ENCODE measurements at places on chromosomes 3 and 15.

DNA sequence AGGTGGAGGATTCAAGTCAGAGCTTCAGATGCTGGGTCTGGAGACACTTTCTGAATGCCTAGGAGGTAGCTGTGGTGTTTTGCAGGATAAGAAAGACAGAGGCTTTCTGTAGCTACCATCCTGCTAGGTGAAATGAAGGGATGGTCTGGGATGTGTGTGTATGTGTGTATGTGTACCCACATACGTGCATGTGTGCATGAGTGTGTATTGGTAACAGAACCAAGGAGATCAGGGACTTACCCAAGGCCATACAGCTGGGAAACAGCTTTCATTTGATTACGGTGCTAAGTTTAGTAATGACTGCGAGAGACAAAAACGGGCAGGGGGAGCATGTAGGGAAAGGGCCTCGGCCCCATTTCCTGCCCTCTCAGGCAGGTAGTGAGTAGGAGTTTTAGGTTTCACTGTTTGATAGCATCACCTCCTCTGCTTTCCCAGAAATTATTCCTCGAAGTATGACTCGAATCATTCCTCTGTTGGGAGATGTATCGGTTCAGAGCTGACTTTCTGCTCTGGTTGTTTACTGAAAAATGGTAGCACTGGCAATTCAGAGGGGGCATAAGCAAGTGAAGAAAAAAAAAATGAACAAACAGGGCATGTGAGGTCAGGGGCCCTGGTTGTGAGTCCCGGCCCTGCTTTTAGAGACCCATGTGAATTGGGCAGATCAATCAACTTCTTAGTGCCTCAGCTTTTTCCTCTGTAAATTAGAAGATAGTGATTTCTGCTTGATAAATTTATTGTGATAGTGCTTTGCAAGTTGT lies 130.7 kb downstream of the LPP start:
- no peak for DNase-seq

DNA sequence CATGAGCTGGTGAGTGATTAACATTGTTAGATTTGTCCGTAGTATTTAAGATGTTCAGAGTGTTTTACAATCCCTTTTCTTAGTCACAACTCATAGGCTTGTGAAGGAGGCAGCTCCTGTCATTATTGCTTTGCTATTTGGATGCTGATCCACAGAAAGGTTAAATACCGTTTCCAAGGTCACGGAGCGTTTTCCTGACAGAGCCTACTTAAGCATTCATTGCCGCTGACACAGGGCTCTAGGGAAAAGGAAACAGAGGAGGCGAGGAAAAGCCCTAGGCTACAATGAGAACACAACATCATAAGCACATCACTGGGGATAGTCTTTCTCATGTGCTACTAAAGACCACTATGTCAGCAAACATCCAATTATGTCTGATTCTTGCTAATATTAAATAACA lies 38.5 kb upstream of the CPB1 start:
- peak; percentile 90 for DNase-seq

- DNase-seq: peak; percentile 76
Measured at GRCh38 chr15:41557673-41558399, 1.2 kb upstream of the TYRO3 start.

DNA sequence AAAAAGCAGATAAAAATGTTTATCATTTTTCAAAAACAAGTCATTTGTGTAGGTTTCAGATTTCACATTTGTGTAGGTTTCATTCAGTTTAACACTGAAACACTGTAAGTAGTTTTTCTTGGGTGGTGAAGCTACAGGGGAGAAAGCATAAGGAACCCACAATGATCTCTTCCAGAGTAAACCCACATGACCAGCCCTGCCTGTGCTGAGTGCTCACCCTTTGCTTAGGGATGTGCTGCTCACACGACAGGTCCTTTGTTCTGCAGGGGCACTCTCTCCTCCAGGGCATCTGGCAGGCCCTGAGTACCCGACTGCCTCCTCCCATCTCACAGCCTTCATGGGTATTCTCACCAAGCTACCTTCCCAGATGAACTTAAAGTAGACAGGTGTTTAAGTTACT lies 28.9 kb downstream of the ZXDC start:
- no peak for DNase-seq

GRCh38 chr3:150740733-150741496 lies 22.1 kb downstream of the SIAH2 start:
- no peak for DNase-seq

DNA sequence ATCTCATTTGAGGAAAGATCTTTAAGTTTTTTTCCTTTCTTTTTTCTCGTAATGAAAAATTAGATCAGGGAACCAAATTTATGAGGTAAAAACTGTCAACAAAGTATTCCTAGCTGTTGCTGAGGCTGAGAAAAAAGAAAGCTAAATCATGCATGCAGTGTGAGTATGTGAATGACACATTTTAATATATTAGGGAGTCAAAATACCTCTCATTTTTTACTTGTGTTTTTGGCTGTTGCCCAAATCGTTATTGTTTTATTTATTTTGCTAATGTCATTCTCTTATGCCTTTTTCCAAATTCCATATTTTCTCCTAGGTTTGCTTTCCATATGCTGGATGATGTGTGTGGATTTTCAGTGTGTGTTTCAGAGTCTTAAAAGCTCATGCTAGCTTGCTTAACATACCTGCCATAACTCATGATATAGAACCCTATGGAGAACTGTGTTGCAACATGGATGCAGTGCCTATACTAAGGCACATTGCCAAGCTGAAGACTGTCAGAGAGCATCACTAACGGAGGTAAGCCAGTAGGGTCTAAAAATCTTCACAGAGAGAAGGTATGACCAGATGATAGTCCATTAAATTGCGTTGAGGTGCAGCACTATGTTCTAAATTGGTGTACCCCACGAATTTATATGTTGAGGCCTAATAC lies 629.5 kb upstream of the KCNMB2 start:
- DNase-seq: peak; percentile 62

- DNase-seq: peak; percentile 17
Measured at GRCh38 chr3:21894459-21895340, 143.7 kb upstream of the ZNF385D start.

- DNase-seq: no peak
Measured at GRCh38 chr3:194691481-194692283, 6.0 kb downstream of the FAM43A start.
